NCI-H187 treated with DMSO at 0.1 percent for 48 hours (cell line): ENCODE measurements at places on chromosomes 7 and 10.

DNA sequence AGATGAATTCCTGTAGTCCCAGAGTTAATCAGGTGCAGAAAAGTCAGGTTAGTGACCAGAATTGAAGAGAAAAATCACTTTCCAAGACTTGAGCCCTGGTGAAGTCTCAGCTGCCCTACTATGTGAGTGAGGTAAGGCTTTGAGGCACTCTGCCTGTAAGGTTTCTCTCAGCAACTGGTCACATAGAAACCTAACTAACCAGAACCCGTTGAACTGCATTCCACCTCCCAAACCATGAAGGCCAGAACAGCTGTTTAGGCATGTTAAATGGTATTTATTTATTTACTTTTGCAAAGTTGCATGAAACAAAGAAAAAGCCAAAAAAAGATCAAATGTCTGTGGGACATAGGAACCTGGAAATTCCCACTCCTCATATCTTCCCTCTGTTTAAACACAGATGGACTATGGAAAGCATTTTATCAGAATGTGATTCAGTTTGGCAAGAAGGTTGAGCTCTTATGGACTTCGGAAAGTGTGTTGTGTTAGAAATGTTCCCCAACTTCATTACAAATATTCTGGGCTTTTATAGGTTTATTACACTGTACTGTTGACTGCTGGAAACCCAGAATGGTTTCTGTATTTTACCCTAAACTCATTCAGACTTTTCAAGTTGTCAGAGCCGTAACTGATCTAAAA, 12.8 kb upstream of the GPR85 start:
- DNase-seq: no peak

DNA sequence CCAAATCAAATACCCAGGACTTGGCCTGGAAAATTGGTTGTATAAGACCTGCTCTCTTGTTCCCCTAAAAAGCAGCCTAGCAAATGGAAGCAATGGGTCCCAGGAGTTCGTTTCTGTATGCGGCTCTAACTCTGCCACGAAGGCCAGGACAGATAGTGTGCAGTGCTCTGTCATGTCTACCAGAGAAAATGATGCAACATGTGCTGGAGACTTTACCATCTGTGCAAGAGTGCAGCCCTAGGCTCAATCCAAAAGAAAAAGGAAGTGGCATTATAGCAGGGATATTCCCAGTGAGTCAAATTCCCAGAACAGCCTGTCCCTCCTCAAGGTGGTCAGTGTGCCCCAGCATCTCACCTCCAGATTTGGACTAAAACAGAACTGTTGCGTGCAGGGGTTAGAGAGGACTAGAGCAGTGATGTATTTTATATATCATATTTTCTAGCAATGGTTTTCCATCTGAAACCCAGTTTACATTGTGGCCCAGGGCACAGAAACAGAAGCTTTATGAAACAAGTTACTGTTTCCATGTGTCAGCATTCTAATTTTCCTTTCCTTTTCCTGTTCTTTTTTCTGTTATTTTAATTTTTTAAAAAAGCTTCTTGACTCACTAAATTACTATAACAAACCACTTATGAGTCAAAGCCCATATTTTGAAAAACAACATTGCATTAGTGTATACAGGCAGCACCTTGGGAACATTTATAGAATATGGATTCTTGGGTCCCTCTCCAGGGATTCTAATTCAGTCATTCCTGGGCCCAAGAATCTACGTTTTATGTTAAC, 311.2 kb downstream of the RNLS start:
- DNase-seq: no peak

DNA sequence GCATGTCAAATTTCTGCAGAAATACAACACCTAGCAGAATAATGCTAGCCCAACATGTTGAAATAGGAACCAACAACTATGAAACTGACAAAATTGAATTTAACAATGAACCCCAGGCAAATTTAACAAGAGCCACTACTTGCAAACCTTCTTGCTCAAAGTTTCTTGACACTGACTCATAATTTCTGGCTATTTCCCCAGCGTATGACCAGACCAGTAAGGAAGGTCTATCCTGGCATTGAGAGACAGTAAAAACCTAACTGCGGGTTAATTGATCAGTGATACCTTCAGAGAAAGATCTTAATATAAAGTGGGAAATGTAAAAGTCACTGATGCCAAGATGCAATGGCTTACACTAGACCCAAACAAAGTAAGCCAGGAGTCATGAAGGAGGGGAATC, 510.1 kb downstream of the ARL4A start:
- DNase-seq: no peak

DNA sequence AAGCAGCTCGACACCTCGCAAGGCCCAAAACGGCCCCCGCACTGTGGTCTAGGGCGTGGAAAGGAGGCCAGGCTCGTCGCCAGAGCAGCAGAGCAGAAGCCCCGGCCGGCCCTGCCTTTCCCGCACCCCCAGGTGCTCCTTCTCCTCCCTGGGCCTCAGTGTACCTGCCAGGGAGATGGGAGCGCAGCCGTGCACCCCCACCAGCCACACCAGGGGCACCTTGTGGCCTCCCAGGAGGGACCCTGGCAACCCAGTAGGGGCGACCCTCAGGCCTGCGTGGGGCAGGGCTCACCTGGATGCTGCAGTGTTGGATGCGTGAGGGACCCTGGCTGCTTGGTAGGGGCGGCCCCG, 9.5 kb downstream of the PDGFA start:
- DNase-seq: no peak

DNA sequence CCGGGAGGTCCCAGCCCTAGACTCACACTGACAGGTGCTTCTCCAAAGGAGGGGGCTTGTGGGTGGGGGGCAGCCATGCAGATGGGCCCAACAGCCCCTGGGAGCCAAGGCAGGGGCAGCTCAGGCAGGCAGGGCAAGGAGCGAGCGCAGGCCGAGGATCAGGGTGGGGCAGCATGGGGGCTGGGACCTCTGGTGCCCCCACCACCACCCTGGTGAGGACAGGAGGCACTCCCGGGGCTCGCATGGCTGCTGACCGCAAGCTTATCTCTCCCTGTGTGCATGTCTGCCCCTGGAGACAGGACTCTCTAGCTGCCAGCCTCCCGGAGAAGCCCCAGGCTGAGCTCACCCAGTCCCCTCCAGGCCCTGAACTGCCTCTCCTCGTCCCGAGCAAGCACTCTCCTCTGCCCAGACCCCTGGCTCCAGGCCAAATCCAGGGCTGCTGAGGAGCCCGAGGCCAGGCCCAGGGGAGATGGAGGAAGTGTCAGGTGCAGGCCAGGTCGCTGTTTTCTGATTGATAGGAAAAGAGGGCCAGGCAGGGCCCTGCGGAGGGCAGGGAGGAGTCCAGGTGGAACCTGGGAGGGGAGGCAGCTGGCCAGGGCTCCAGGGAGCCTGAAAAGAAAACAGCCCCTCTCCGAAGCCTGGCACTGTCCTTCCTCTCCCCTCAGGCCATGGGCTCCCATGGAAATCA, 39.0 kb downstream of the PDGFA start:
- no peak for DNase-seq
